ENCODE measurements at places on chromosomes 3 and 15.

DNA sequence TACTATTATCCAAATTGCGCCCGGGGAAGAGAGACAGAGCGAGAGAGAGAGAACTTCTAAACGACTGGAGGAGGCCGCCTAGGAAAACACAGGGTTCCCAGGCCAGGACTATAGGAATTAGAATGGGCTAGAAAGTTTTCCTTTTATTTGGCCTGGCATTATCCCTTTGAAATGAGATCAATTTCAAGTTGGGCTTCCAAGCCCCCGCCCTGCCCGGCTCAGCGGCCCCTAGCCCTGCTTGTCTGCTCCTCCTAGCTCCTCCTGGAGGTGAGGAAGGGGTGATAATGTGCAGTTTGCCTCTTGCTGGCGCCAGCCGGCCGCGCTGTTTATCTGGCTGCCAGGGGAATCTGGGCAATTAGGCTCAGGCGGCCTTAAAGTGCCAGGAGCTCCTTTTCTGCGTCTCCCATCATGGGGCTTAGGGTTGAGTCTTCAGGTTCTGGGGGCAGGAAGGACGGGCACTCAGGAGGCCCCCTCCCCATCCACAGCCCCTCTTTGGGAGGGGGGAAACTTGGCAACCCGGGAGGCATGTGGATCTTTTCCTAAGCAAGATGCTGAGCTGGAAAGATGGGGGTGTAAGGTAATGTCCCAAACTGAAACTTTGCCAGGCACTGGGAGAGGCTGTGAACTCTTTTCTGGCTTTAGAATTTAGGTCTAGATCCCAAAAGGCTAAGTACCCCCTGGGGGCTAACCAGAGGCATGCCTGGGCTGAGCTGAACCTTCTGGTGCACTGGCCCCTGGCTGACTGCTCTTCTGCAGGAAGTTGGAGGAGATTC is 5.5 kb downstream of the SMAD6 start:
- DNase-seq: no peak

DNA sequence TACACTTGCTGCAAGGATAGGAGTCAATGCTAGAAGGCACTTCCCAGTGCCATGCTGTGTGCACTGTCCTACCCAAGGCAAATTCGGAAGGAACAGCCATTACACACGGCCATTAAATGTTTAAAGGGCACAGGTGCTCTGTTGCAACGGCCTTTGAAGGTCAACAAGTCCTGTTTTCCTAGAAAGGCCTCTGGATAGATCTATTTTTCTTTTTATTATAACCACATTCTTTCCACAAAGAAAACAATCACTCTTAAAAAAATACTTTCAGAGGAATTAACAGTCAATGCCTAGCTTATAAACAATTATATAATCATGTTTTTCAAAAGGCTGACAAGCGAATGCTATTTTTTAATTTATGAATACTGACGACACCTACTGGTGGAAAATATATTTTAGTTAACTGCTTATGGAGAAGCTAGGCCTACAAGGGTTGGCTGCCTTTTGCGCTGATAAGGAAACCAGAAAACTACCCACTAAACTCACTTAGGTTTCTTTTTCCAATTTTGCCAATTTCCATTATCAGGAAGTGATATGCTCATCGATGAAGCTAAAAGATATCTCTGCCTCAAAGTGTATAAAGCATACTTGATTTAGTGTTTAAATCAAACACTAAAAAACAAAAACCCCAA is 2.4 kb downstream of the ARHGEF3 start:
- peak; percentile 22 for DNase-seq

GRCh38 chr3:48271763-48272498 is 31.0 kb downstream of the ZNF589 start:
- DNase-seq: no peak

- no peak for DNase-seq
Observed at GRCh38 chr15:76983590-76984375, 11.1 kb upstream of the PSTPIP1 start.

GRCh38 chr3:131082871-131083863 is 56.5 kb downstream of the NEK11 start:
- DNase-seq: no peak

DNA sequence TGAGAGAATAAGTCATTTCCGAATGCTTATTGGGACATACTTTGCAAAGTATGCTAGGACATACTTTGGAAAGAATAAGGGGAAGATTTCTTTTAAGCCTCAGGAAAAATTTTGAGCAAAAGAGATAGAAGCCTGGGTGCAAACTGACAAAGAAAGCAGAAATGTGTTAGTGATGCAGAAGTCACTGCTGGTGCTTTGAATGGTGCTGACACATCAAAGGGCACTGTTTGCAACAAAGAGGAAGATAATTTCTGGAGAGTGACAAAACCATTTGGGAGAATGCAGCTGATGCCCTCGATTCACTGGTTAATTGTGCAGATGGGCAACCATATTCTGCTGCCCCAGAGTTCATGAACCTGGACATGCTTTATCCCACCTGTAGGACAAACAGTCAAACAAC is 11.0 kb upstream of the RAP2B start:
- DNase-seq: no peak

DNA sequence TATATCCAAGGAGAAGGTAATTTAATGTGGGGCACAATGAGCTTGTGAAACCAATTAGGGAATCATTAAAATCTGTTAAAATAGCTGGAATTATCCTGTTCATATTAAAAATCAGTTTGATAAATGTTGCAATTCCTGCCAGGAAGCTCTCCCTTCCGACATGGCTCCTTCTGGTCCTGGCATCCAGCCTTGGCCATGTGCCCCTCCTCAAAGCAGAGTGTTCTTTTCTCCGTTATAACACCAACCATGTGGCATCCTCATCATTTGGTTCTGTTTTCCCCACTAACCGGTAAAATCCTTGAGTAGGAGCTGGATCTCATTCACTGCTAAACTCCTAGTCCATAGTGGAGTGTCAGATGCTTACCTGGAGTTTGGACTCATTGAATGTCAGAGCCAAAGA is 127.2 kb downstream of the ARNT2 start:
- DNase-seq: no peak

- DNase-seq: no peak
Observed at GRCh38 chr3:62990704-62991413, 115.6 kb upstream of the CADPS start.

DNA sequence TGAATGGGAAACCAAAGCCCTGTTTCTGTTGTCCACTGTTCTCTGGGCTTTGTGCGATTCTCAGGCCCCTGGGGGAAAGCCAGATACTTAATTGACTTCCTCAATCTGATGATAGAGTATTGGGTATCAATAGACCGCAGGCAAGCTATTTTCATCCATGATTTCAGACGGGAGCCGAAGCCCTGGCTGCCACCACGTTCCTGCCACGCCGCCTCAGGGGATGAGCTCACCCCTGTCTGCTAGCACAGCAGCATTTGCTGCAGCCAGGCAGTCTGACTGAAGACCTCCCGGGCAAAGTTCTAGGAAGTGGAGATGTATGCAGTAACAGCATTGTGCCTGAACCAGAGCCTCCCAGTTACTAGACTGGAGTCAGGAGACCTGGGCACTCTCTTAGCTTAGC is 69.8 kb downstream of the ISG20 start:
- no peak for DNase-seq

GRCh38 chr3:107430214-107430995 is 53.2 kb downstream of the CCDC54 start:
- DNase-seq: no peak

GRCh38 chr15:20358066-20358778 is 183.4 kb downstream of the GOLGA6L6 start:
- no peak for DNase-seq

- no peak for DNase-seq
Observed at GRCh38 chr3:154356009-154356408, 31.7 kb upstream of the DHX36 start.

DNA sequence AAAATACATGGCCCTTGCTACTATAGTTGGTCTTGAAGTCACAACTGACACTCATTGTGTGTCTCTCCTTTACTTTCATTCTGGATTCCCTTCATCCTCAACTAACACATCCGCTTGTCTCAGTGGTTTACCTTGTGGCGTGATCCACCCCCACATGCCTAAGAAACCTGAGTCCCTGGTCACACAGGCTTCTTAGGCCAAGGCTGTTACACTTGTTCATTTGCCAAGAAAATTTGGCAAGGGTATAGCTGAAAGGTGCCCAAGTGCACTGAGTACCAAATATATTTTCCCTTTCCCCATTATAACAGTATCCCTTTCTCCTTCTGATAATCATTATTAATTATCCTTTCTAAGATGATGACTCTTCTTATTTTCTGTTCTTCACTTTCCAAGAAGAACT is 207.6 kb upstream of the STAC start:
- DNase-seq: no peak

- DNase-seq: no peak
Observed at GRCh38 chr3:104717828-104718196, 648.9 kb upstream of the ALCAM start.

DNA sequence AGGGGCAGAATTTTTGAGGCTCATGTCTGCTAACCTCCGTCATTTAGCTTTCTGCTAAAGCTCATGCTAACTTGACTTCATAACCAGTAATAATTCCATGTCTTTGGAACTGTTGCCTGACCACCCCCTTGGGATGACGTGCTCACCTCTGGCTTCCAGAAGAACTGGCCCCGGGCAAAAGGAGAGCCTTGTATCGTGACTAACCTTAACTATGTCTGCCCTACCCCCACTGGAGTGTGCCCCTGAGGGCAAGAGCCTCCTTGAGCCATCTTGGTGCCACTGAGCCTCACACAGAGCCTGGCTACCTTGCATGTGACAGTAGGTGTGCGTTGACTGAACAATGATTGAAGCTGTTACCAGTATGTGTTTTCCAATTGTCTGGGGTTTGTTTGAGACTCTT is 4.7 kb downstream of the LRRK1 start:
- DNase-seq: no peak

DNA sequence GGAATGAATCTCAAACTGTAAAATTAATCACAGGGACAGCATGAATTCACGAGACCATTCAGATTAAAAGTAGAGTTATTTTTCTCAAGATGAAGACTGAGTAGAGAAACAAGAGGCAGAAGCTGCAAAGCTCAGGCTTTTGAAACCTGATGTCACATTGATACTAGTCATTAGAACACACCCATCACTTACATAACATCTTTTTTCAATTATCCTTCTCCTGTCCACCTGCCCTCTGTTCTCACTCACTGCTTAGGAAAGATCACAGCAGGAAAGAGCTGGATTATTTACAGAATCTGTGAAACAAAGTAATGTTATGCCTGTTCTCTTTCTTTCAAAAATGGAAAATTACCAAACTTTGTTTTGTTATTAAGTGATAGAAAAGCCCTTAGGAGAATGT is 72.0 kb upstream of the CDAN1 start:
- no peak for DNase-seq

GRCh38 chr3:182989566-182989965 is 9.2 kb upstream of the DCUN1D1 start:
- DNase-seq: no peak

DNA sequence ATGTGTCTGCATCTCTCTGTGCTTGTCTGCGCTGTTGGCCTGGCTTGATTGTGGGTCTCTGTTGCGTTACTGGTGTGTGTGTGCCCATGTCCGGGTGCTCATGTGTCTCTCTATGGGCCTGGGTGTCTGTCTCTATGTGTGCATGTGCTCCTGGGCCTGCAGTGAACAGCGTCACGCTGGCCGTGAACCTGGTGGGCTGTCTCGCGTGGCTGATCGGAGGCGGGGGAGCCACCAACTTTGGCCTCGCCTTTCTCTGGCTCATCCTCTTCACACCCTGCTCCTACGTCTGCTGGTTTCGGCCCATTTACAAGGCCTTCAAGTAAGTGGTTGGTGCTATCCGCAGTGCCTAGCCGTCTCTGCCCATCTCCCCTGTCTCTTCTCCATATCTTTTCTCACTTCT is 7.0 kb upstream of the PPCDC start:
- DNase-seq: no peak

DNA sequence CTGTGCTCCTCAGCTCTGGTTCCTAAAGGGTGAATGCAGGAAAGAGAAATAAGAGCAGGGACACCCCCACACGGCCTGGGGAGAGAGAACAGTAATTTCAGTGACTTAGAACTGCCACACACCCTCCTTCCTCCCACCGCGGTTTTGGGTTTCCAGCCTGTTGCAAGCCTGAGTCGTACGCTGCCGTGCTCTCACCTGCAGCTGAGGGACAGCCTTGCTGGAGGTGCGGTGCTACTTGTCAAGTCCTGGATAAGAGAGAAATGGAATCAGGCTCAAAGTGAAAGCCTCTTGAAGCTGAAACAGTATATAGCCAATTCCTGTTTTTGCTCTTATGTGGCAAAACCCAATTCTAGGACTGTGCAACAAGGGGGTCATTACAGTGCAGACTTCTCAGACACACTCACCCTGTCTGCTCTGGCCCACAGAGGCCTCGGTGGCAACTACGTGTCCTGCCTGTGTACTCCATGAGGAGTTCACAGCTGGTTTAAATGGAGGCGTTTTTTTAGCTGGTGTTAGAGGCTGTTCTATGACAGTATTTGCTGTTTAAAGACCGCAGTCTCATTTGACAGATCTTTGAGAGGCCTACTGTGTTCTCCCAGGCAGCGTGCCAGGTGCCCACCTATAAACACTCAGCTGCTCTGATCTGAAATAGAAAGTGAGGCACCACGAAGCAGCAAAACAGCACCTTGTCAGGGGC is 42.9 kb downstream of the TBC1D2B start:
- peak; percentile 91 for DNase-seq

DNA sequence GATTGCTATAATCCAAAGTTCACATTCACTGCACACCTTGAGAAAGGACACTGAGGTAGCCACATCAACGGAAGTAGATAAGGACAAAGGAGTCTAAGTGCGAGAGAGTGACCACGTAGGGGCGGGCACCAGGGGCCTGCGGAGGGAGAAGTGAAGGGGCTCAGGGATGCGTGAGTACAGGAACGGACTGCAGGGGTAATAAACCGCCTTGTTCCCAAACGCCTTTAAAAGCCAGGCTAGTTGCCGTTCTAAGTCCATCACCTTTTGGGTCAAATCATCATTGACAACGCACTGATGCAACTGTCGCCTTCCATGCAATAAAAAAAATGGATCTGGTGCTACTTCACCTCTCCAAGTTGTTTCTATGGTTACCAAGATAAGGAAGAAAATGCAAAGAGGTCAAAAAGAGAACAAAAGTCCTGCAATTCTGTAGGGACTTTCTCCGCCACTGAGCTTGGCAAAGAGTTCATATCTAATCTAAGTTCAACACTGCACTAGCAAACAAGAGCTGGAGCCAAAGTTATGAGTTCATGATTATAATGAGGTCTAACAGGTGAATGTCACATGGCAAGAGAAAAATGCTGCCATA is 32.6 kb upstream of the ATP11B start:
- no peak for DNase-seq

GRCh38 chr15:24733659-24734058 is 58.1 kb downstream of the NPAP1 start:
- no peak for DNase-seq

DNA sequence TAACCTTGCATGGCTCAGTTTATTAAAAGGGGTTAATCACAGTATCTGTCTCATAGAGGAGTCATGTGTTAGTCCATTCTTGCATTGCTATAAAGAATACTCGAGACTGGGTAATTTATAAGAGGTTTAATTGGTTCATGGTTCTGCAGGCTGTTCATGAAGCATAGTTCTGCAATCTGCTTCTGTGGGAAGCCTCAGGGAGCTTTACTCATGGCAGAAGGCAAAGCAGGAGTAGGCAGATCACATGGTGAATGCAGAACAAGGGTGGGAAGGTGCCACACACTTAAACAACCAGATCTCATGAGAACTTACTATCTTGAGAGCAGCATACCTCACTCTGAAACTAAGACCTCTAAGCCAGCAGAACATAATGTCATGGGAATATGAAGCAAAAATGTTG is 42.2 kb upstream of the PTX3 start:
- no peak for DNase-seq
